ENCODE measurements at places on chromosomes 7 and 10.

DNA sequence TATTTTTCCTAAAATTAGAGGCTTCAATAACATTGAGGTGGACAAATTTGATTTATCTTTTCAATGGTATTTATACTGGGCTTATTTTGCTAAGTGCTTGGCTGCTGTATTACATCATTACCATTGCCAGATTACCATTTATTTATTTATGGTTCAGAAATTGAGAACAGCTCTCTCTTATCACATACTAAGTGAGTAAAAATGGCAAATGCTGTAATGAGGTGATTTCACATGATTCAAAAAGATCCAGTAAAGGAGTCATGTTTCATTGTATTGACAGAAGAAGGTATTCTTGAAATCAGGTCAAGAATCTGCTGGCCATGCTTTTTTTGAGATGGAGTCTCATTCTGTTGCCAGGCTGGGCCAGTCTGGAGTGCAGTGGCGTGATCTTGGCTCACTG is 322.6 kb downstream of the KIF20B start:
- no peak for DNase-seq

GRCh38 chr7:5580714-5581395 is 157.2 kb upstream of the TNRC18 start:
- no peak for DNase-seq

GRCh38 chr10:126930131-126930882 is 25.1 kb downstream of the DOCK1 start:
- DNase-seq: no peak

DNA sequence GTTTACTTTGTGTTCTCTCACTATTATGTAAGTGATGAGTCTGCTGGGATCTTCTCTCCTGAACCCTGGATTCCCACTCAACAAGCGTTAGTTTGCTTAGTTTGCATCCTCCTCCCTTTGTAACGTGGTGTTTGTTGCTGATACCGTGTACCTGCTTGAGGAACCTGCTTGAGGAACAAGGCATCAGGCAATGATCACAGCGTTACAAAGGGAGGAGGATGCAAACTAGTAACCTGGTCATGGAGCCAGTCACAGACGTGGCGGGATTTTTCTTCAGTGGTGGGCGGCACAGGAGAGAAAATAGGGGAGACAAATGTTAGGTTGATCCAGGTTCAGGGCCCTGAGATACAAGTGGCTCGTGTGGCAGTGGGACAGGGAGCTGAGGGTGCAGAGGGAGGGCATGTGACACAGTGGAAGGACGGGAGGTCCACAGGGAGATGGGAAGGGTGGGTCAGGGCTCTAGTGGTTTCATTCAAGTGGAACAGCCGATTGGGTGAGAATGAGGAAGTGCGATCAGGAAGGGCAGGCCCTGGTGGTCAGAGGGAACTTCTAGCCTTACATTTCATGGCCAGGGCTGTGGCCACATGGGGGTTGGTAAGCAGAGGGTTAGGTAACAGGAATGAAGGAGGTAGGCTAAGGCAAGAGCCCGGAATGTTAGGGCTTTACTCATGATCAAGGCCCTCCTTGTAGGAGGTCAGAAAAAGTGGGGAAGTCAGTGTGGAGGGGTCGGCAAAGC is 38.0 kb downstream of the SNX10 start:
- DNase-seq: no peak

DNA sequence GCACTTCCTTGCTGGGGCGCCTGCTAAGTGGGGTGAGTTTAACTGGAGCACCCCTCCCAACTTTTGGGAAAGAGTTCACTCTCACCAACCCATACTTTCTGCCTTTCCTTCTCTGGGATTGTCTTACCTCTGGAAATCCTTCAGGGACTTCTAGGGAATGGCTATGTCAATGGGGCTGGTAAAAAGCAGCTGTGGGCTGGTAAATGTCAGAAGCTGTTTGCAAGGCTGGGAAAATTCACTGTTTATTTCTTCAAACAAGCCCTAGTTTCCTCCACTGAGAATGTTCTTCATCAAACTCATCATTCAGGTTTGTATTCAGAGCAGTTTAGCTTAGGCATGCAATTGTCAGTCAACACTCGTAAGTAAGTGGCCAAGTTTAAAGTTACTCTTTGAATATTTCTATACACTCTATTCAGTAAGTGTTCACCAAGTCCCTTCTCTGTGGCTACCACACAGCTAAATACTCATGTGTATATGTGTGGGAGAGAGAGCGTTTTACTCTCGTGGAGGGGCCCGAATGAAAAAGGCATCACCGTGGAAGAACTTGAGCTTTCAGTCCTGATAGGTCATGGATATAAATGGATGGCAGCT is 654.8 kb downstream of the LRMDA start:
- no peak for DNase-seq

- no peak for DNase-seq
Observed at GRCh38 chr7:30977222-30977621, 13.5 kb downstream of the GHRHR start.

- no peak for DNase-seq
Observed at GRCh38 chr7:128815289-128815942, 14.8 kb upstream of the FLNC start.

GRCh38 chr7:68381731-68382130 is 1216.5 kb upstream of the AUTS2 start:
- DNase-seq: no peak

DNA sequence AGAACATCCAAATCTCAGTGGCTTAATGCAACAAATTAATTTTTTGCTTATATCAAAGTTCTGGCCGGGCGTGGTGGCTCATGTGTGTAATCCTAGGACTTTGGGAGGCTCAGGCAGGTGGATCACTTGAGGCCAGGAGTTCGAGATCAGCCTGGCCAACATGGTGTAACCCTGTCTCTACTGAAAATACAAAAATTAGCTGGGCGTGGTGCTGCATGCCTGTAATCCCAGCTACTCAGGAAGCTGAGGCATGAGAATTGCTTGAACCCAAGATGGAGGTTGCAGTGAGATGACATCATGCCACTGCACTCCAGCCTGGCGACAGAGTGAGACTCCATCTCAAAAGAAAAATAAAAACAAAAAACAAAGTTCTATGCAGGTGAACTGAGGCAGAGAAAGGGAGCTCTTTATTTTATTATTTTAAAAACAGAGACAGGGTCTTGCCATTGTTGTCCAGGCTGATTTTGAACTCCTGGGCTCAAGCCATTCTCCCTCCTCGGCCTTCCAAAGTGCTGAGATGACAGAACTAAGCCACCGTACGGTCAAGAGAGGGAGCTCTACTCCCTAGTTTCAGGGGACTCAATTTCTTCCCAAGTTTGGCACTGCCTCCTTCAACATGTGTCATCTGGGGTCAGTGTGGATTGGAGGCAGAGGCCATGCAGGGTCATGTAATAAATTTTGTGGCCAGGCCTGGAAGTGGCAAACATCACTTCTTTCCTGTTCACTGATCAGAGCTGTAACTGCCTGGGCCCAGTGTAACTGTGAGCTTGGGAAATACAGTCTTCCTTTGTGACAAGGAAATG is 2.4 kb downstream of the ADCK2 start:
- no peak for DNase-seq

GRCh38 chr10:71402005-71402404 is 5.3 kb downstream of the CDH23 start:
- DNase-seq: no peak

DNA sequence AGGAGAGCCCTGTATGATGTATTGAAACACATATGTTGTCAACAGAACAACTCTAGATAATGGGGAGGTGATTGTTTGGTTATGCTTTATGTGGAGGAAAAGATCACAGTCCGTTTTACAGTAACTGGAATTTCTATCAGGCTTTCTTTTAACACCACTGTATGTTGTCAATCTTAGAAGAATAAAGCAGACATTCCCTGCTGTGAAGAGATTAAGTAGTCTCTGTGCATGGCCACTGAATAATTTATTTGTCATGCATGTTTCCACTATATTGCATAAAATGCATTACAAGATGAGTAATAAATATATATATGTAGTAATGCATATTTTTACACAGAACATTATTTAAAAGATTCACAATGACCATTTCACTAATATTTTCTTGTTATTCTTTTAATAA is 440.0 kb downstream of the ANKRD7 start:
- DNase-seq: no peak

DNA sequence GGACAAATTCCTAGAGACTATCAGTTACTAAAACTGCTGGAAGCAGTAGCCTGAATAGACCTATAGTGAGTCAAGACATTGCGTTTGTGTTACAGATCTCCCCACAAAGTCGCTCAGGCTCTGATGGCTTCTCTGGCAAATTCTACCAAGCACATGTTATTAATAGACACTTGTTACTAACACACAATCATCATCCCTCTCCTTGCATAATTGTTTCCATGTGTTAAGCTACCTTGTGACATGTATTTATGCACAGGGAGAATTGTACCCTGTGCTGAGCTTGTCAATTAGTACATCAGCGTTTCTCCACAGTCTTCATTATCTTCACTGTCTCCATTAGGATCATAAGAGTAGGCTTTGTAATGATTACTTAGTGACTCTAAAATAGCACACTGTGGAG is 31.2 kb downstream of the DYNC2I1 start:
- DNase-seq: no peak

GRCh38 chr10:1652151-1652550 is 85.2 kb downstream of the ADARB2 start:
- no peak for DNase-seq

DNA sequence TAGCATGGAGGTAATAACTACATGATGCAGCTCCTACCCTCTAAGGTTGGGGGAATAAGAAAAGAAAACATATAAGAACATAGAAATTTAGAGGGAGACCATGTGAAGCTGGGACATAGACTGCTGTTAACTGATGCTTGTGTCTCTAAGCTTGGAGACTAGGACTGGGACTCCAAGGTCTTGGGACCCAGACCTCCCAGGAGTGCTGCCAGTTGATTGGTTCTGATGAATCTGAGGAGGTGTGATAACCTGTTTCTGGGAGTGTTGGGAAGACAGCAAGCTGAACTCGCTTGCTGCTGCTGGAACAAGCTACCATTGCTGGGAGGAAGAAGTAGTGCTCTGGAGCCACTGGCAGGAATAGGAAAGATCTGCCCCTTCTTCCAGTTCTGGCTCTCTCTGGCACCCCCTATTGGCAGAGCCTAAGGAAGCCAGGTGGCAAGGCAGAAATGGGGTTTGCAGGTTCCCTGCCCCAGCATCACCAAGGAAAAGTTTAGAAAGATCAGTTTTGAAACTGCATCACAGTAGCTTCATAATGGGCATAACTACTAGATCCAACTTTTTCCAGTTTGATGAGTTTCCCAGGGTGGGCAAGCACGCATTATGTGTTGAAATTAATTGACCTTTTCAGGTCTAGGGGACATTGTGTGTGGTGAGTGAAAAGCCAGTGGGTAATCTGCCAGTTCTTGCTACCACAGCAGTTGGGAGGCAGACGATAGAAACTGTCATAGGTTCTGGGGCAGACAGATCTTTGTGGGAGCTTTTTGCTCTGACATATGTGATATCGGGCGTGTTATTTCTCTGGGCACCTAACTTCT is 140.7 kb downstream of the SND1 start:
- DNase-seq: no peak

DNA sequence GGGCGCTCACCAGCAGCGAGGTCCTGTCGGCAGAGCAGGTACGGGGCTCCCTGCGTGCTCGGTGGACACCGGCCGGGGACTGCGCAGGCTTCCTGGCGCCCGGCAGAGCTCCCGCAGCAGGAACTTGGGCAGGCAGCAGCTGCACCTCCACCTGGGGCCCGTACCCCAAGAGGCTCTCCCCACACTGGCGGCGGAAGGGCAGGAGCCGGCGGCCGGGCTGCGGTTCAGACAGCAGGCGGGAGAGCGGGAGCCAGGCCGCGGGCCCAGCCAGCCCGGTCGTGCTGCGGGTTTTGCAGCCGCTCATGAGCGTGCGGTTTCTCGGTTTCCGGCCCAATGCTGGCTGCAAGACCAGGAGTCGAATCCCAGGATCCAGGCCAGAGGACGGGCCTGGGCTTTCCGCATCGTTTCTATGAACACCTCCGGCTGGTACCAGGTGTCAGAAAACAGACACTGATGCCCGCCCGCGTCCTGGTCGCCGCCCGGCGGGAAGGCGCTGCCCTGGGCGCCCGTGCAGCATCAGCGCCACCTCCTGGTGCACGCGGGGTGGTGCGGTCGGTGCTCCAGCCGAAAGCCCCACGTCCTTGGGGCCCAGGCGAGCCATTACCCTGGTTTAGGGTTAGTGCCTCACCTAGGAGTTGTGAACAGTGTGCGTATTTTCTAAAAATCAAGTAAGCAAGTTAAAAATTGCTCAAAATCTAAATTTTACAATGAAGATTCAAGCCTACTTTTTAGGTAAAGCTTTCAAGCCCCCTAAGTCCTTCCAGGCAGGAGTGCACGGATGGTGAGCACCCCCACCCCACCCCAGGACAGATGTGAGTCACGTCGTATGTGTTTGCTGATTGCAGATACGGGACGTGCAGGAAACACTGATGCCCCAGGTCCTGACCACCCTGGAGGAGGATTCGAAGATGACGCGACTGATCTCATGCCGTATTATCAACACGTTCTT is 47.4 kb upstream of the PRKAR1B start:
- no peak for DNase-seq

DNA sequence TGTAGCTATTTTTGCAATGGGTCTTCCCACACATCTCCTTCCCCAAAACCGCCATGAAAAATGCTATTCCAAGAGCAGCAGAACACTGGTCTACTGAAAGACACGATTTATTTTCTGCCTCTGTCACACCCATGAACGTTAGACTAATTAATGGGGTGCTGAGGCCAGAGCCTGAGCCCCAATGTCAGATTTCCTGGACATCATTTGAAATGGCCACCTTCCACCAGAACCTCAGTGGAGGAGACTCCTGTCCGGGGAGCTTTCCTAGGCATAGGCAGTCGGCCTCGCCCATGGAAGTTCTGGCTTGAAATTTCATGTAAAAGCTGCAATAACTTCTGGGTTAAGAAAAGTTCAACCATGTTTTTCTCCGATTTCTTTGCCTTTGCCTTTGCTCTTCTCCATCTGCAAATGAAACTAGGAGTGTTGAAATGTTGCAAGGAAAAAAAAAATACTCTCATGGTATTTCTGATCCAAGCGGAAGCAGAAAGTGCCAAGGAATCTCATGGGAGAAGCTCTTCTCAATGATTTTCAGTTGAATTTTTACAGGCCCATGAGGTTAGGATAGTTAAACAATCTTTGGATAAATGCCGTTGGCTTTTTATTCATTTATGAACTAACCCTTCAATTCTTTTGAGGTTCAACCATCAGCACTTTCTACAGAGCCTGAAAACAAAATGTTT is 570.8 kb upstream of the MGMT start:
- no peak for DNase-seq

DNA sequence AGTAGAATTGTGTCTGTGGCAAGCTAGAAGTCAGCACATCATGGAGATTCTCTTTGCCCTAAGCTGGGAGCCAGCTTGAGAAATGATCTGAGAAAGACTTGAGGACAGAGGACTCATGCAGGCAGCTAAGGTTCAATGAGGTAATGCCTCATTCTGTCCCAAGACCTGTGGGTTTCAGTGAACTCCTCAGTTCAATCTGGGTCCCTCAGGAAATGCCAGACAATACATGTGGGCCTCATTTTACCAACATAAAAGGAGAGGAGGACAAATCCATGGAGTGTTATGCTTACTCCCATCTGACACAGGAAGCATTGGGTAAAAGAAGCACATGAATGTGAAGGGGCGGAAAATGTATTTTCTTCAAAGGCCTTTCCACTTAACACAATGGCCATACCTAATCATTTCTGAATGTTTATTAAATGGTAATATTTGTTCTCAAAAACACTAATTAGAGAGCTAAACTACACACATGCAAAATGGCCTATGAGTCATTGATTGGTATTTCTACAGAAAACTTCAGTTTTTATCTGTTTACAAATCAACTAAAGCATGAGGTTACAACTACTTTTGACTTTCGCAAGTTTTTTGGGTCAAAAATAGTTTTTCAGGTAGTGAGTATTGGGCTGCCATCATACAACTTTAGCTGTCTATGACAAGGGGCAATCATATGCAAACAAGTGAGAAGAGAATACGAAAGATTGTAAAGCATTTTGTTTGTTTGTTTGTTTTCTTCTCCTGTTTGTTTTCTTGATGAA is 205.3 kb downstream of the CHRM2 start:
- no peak for DNase-seq

GRCh38 chr7:102992938-102993717 is 80.3 kb downstream of the LRRC17 start:
- DNase-seq: no peak

Data from caudate nucleus (tissue), 63 donors.